ENCODE measurements at places on chromosomes 11 and 22. TPM values are rescaled to one million over a fixed set of nuclear protein-coding genes. Genes with fewer than 3 reads are reported as not detected.

DNA sequence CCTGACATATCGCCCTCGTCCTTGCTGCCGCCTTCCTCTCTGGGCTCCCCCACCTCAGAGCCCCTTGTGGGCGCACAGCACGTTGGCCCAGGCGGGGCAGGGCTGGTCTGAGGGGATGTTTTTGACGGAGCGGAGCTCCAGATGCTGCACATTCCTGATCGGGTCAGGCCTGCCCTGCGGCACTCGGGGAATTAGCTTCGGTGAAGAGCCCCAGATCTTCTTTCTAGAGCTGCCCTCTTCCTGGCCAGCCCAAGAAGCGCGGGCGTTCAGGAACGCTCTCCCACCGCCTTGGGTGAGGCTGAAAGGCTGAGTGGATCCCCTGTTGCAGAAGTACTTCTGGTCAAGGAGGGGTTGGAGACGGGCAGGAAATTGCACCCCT is 12.1 kb downstream of the YPEL4 start:
- DNase-seq = no peak

DNA sequence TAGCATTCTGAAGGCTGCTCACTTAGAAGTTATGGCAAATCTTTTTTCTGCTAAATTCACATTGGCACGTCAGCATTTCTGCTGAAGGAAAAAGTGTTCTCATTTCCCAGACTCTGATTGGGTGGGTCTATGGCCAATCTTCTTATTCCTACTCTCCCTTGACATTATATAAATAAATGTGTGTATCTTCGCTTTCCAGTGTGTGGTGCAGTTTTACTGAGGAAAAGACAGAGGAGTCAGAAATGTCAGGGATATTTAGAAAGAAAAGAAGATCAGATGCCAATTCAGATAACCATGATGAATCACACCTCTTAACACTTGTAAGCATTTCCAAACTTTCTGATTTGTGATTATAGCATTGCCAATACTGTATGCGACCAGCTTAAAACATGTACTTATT is 3.2 kb upstream of the BDNF start:
- no peak for DNase-seq

DNA sequence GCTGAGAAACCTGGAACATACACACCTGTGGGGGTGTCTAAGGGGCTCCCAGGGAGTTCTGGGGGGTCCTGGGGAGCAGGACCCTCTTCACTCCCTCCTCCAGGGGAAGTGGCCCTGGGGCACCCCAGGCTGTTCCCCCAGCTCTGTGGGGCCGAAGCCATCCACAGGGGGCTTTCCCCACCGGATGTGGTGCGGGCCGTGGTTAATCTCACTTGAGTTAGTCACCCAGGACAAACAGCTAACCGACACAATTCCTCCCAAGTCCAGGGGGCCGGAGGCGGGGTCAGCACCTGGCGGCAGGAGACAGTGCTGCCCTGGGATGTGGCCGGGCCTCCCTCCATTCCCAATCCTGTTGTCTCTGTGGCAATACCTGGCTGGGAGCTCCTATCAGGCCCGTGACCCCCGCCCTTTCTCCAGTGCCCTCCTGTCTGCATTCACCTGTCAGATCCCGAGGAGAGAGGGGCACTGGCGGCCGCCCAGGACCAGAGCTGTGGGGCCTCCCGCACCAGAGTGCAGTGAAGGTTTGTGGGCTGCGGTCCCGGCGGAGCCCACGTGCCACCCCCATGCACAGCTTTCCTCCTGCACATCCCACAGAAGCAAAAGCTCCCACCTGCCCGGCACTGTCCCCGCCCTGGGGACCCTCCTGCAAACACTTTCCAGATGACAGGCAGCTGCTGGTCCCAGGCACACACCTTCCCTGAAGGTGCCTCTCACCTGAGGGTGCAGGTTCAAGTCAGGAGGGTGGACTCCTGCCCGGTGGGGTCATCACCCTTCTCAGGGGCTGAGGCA is 5.2 kb upstream of the MUC5AC start:
- DNase-seq = no peak

Gene OR5B21
- total RNA-seq = not detected

All from esophagus muscularis mucosa (tissue), 4 donors.